ENCODE measurements at places on chromosomes 5 and 9. TPM values are rescaled to one million over a fixed set of nuclear protein-coding genes. Genes with fewer than 3 reads are reported as not detected.

GRCh38 chr5:161098516-161098915 is 246.5 kb upstream of the ATP10B start:
- no peak for DNase-seq

DNA sequence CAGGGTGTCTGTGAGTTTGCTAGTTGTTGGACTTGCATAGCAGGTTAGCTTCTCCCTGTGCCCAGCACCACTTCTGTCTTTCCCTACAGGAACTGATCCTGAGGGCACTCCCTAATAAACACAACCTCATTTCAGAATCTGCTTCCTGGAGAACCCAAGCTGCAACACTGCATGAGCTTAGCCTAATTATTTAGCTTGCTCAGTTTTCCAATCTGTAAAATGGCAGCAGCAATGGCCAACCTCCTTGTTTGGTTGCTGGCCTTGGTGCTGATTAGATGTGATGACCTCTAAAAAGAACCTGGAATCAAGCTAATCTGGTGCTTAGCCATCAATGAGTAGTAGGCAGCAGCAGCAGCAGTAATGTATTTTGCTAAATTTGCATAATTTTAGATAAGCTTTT is 133.9 kb downstream of the ADCY2 start:
- no peak for DNase-seq

The NAIP gene
- total RNA-seq = 63.1 TPM

The FOXD4L3 gene
- not detected for total RNA-seq
